ENCODE measurements at places on chromosomes 2 and 18.

DNA sequence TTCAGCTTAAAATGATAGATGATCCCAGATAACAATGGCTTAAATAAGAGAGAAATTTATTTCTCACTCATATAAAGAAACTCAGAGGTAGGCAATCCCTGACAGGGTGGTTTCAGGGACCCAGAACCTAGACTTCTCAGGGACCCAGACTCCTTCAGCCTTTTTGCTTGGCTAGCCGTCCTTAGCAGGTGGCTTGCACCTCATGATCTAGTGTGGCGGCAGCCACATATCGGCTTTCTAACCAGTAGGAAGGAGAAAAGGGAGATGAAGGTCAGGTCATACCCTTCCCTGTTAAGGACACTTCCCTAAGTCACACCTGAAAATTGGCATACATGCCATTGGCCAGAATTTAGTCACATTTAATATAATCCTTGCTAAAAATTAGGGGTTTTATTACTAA is 18.4 kb downstream of the VSNL1 start:
- DNase-seq, result no peak

- no peak for DNase-seq
These were observed 22.8 kb upstream of the KIDINS220 start for GRCh38 chr2:8860239-8860638.

- DNase-seq, result no peak
These were observed 36.4 kb downstream of the TACR1 start for GRCh38 chr2:75162897-75163296.

DNA sequence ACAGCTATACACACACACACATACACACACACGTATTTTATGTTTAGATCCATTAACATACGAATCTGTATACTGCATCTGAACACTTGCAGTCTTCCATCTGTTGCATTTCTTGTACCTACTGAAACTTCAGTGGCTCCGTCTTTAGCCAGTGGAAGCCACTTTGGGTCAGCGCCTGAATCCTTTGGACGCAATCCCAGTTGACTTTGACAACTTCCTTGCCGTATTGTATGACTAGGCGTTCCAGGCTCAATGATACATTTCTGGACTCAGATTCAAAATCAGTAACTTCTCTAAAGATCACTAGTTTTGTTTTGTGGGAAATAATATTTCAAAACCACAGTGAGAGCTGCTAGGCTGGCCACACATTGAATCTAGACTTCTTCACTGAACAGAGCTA is 101.5 kb upstream of the GPC1 start:
- DNase-seq, result no peak

DNA sequence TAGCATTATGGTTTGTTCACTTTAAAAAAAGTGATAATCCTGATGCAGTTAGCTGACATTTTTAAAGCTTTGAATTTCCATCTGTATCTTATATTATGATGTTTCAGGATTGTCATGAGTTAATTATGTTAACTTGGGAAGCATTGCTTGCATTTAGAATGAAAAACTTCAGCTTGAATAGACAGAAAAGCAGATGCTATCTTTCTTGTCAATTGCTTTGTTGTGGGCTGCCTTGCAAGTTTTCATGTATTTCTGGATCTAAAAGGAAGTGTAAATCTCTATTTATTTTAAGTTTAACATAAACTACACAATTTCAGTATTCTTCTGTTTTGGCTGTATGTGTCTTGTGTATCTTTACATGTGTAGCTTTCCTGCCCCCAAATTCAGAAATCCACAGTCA is 479.5 kb downstream of the ARHGAP15 start:
- no peak for DNase-seq

GRCh38 chr2:205582366-205582765 is 99.9 kb upstream of the NRP2 start:
- no peak for DNase-seq

DNA sequence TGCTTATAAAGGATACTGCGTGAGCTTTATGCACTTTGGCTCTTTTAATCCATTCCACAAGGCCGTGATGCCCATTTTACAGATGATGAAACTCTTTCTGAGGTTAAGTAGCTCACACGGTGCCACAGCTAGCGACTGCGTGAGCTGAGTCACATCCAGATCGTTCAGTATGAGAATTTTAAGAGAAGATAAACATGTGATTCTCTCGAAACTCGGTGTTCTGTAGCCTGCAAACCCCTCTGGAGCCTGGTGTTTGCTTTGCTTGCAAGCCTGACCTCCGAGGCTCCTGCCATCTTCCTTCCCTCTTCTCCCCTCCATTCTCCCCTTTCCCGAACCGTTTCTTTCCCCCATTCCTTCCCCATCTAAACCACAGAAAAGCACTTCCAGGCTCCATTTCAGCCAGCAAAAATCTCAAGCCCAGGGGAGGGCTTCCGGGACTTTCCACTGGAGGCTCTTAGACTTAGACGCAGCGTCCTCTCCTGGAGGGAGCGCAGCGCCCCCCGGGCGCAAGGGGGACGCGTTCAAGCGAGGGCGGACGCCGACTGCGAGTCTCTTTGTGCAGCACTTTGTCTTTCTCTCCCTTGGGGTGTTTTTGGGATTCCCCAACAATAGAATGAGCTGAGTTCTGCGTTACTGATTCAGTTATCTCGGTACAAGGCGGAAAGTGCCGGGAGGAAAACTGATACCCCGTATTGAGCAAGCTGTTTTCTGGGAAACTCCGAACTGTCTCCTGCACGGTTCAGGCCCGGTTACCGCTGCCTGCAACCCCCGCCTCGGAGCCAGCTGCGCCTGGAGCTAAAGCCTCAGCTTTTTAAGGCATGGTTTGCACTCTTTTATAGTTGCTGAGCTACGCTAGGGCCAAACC is 38.0 kb downstream of the CYP1B1 start:
- DNase-seq, result no peak

GRCh38 chr2:152618193-152618564 is 99.1 kb downstream of the PRPF40A start:
- no peak for DNase-seq

- DNase-seq, result no peak
These were observed 224.5 kb downstream of the SP3 start for GRCh38 chr2:173740639-173741038.

GRCh38 chr2:150917961-150918713 is 343.5 kb downstream of the RBM43 start:
- no peak for DNase-seq

DNA sequence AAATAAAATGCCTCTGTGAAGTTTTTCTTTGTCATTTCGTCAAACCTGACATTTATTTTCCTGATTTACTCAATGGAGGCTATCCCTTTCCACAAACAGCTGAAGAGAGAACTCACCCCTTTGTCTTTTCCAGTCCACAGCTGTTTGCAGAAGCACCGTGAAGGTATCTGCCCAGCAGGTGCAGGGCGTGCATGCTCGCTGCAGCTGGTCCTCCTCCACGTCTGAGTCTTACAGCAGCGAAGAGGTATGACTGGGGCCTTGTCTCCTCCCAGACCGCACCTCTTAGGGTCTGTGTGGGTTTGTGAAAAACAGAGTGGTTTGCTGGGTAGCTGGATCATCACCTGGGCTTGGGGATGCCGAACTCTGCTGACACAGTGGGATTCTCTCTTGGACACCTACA is 9.7 kb downstream of the SPP2 start:
- DNase-seq, result no peak

GRCh38 chr2:80529466-80530165 is 225.1 kb upstream of the LRRTM1 start:
- no peak for DNase-seq

Data from effector CD8-positive, alpha-beta T cell (primary cell).